Muscle of back (tissue), 13 donors: ENCODE measurements at places on chromosomes 1 and 21. TPM values are rescaled to one million over a fixed set of nuclear protein-coding genes. Genes with fewer than 3 reads are reported as not detected.

PRELP gene
- polyA plus RNA-seq: 3.1 TPM

GRCh38 chr1:190679454-190679853 lies 201.8 kb upstream of the BRINP3 start:
- DNase-seq: no peak

- DNase-seq: no peak
Measured at GRCh38 chr1:68181165-68181556, 51.2 kb downstream of the WLS start.

GRCh38 chr1:210144736-210145135 lies 87.9 kb upstream of the SERTAD4 start:
- DNase-seq: no peak

AKNAD1 gene
- 1.9 TPM for polyA plus RNA-seq

DNA sequence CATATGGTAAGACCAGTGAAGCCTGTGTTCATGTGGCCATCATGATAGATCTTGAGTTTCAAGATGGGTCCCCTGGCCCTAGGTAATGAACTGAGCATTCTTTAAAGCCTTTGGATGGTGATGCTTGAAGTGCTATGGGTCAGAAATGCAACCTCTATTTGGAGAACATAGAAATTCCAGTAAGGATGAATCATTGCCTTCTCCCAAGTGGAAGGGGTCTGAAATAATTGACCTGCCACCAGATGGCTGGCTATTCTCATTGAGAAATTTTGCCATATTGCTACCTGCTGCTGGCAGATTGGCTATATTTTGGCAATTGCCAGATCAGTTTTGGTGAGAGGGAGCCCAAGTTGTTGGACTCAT lies 739 bp upstream of the IFI6 start:
- no peak for DNase-seq

DNA sequence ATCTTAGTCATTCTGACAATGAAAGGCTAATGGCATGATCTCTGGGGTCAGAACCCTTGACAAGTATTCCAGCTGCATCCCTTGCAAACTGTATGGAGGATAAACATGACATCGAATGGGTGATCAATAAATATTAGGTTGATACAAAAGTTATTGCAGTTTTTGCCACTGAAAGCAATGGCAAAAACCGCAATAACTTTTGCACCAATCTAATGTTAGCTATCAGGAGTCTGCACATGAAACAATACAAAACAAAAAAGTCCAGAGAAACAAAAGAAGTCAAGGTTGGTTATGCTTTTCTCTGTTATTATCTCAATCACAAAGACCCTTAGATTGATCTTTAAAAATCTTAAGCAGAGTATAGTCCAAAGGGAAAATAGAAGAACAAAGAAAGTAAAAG lies 292.7 kb downstream of the DUSP10 start:
- DNase-seq: no peak
